Heart right ventricle (tissue), 16 donors: ENCODE measurements at places on chromosomes 4 and X. TPM values are rescaled to one million over a fixed set of nuclear protein-coding genes. Genes with fewer than 3 reads are reported as not detected.

DNA sequence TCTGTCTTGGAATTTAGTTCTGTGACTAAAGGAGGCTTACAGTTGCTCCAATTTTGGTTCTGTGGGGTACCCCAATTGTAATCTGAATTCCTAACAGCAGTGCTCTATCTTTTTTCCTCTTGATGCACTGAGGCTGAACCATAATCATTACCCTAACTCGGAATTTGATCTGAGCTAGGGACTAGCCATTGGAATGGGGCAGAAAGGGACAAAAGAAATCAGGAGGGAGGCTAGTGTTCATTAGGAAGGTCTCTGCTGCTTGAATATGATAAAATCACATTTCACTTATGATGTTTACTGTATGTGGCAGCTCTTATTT, 2.7 kb downstream of the KLF3 start:
- H3K27ac ChIP-seq: peak overlapping the region; percentile 99
- H3K4me3 ChIP-seq: peak overlapping the region; percentile 3
- no peaks in the 10 kb centered on the region for H3K36me3 ChIP-seq

PLAC8 gene
- total RNA-seq: 9.4 TPM

- H3K27me3 ChIP-seq: peaks cover 37% of the 10 kb centered on the region
- H3K4me1 ChIP-seq: peaks cover 7% of the 10 kb centered on the region
- no peaks in the 10 kb centered on the region for H3K36me3 ChIP-seq
- H3K27ac ChIP-seq: no peak overlapping the region
- DNase-seq: no peak
Observed at GRCh38 chr4:25654031-25654970, 1.4 kb upstream of the SLC34A2 start.

DNA sequence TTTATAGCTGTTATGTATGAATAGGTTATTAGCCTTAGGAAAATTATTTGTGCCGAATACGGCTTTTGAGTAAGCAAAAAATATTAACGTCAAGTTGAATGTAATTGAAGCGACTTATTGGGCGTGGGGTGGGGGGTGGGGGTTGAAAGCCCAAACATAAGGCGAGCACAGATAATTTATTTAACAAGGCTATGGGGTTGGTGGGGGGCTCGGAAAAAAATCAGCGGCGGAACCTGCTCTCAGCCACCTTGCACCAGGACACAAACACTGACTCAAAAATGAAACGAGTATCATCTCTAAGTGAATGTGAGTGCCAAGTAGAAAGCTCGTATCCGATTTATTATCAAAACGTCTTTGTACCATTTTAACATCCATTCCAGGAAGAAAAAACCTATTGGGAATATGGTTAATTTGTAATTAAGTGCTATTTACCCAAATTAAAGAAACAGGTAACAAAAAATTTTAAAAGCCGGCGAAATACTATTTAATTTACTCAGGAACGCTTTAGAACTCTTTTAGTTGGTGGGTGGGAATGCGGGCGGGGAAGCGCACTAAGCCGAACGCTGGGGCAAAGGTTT, 902 bp upstream of the LARP1B start:
- H3K4me1 ChIP-seq: peaks cover 20% of the 10 kb centered on the region
- H3K27me3 ChIP-seq: no peaks in the 10 kb centered on the region
- peak overlapping the region; percentile 71 for H3K4me3 ChIP-seq
- peak overlapping the region; percentile 94 for H3K27ac ChIP-seq
- no peaks in the 10 kb centered on the region for H3K36me3 ChIP-seq

DNA sequence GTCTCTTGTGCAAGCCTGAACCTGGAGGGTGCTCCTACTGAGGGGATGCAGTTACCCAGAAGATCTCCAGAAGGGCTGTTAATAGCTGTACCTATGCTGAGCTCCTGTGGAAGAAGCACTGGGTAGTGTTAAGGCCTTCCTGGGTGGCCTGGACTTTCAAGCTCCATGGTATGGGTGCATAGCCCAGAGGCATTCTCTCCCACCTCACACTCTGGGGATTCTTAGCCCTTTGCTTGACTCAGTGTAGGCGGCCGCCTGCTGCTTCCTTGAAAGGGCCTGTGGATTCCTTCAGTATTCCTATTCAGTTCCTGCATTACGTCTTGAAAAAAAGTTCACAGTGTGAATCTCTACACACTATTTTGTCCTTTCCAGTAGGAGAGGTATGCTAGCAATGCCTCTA, 235.7 kb upstream of the MAGEB16 start:
- H3K27me3 ChIP-seq: no peaks in the 10 kb centered on the region
- no peak overlapping the region for H3K4me3 ChIP-seq
- H3K36me3 ChIP-seq: no peaks in the 10 kb centered on the region
- no peak overlapping the region for H3K27ac ChIP-seq
- H3K4me1 ChIP-seq: no peaks in the 10 kb centered on the region
